ENCODE measurements at places on chromosomes 5 and 9.

DNA sequence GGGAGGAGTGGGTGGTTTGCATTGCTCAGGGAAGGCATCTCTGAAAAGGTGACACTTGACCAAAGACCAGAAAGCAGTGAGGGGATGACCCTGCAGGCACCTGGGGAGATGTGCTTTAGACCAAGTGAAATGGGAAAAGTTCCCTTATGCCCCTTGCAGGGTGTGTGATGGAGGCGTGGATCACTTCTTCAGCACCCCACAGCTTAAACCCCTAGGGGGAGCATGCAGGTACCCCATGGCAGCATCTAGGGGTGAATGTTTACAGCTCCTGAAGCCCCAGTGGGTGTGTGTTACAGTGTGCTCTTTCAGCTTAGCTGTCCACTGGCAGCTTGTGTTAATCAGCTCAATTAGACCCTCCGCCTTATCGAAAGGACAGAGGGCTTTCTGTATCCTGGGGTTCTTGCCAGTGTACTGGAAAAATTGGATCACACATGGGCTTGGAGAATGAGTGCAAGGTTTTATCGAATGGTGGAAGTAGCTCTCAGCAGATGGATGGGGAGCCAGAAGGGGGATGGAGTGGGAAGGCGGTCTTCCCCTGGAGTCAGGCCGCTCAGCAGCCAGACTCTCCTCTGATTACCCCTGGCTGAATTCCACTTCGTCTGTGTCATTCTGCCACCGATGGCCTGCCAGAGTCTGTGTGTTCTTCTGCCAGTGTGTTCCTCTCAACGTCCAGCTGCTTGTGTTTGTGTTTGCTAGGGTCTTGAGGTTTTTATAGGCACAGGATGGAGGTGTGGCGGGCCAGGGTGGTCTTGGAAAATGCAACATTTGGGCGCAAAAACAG is 6.3 kb downstream of the BHMT2 start:
- DNase-seq: peak; percentile 50

DNA sequence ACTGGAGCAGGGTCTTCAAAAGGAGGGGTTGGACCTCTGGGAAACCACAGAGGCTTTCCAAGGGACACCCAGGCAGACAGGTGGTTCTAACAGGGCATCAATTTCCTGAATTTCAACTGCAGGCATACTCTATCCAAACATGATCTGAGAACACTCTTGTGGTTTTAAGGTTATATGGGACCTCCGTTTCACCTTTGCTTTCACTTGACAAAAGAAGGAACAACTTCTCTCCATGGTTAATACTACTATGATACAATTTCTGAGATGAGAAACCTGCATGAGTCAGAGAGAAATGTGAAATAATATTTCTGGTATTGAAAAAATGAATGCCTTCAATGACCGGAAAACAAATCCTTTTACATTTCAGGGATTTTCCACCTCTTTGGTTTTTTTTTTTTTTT is 28.0 kb upstream of the ERAP1 start:
- DNase-seq: no peak

DNA sequence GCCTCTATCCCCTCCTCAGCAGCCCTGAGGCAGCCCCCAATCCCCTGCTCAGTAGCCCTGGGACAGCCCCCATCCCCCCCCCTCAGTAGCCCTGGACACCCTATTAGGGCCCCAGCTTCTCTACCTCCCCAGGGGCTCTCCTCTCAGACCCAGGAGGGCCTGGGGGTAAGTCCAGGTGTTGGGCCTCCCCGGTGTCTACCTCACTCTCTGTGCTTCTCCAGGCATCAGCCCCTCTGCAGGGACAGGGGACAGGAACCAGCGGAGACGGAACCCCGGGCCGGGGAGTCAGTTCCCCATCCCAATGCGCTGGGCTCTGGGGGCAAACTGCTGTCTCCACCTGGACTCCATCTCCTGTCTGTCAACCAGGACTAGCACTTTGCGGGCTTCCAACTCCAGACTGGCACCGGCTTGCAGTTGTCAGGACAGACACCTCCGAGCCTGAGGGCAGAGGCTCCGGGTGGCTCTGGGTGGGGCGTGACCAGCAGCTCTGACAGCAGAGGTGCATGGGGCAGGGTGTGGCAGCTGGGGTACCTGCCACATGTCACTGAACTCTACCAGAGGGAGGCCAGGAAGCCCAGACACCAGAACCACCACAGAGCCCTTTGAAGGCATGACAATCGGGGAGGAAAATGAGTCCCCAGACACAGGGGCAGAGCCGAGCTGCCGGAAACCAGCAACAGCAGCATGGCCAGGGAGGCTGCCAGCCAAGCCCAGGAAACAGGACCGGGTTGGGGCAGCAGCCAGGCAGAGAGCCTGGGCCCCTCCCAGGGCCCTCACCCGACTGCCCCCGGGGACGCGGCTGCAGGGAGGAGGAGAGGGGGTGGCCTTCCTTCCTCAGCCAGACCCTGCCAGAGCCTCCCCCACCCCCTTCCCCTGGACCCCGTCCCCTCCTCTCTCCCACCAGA is 17.7 kb upstream of the UBAC1 start:
- no peak for DNase-seq

DNA sequence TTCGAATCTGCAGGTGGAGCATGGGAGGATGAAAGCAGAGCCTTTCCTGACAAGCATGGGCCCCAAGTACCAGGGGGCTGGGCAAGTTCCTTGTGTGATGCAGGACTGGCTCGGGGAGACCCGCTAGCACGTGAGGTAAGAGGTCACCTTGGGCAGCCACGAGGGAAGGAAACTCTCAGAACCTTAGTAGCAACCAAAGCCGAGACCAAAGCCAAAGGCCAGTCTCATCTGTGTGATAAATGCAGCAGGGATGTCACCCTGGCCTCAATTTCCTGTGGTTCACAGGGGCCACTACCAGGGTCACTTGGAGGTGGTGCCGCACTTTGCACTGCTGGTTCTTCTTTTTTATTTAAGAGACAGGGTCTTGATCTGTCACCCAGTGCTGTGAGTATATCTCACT is 39.5 kb downstream of the PRRT1B start:
- DNase-seq: no peak

- no peak for DNase-seq
These were observed 70.9 kb upstream of the FSD1L start for GRCh38 chr9:105376893-105377292.

DNA sequence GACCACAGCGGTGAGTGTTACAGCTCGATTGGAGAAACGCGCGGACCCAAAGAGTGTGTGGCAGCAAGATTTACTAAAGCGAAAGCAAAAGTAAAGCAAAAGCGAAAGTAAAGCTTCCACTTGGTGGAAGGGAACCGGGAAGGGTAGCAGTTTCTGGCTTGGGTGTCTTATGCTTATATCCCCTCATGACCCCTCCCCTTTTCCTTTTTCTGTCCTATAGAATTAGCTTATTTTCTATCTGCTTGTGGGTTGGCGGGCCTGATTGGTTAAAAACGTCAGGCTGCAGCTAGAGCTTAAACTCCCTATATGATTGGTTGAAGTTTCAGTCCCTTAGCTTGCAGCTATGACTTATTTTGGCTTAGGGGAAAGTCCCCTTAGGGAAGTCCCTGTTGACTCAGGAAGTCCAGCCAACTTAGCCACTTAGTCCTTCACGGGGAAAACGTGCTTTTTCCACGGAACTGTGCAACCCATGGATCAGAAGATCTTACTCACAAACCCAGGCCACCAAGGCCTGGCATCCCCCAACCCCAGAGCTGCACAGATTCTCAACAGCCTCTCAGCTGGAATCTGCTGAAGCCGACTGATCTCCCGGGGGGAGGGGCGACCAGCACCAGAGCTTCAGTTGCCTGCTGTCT is 114.2 kb upstream of the ADAMTS16 start:
- DNase-seq: no peak

All from foreskin fibroblast (primary cell).